Osteoblast (primary cell): ENCODE measurements at places on chromosomes 7 and 10. TPM values are rescaled to one million over a fixed set of nuclear protein-coding genes. Genes with fewer than 3 reads are reported as not detected.

INHBA gene
- total RNA-seq = 97.8 and 107 TPM in 2 replicates

CHRM2 gene
- under 0.01 and 1.2 TPM in 2 replicates for total RNA-seq

SUN3 gene
- not detected in 2 replicates for total RNA-seq

SUGCT gene
- 21.7 and 25.9 TPM in 2 replicates for total RNA-seq

DKK1 gene
- total RNA-seq = 50.7 and 66.2 TPM in 2 replicates

CXCL12 gene
- total RNA-seq = 288 and 358 TPM in 2 replicates

VWDE gene
- total RNA-seq = under 0.01 TPM in 1 of 2 replicates, not detected in the other

TAS2R41 gene
- not detected in 2 replicates for total RNA-seq

LEP gene
- under 0.01 and 0.36 TPM in 2 replicates for total RNA-seq

SLC18A3 gene
- not detected in 2 replicates for total RNA-seq

C10orf62 gene
- total RNA-seq = 0.29 and 0.36 TPM in 2 replicates

CH25H gene
- 5.8 and 13.0 TPM in 2 replicates for total RNA-seq

SPAG6 gene
- total RNA-seq = not detected in 2 replicates

GSTO2 gene
- total RNA-seq = 1.8 and 2.2 TPM in 2 replicates

TMEM236 gene
- under 0.01 TPM in 2 replicates for total RNA-seq
